Stimulated activated CD4-positive, alpha-beta T cell treated with anti-CD3 and anti-CD28 coated beads, TNF-alpha, amount 100 ng/mL, for 4 hours (primary cell): ENCODE measurements at places on chromosomes 12 and 14.

DNA sequence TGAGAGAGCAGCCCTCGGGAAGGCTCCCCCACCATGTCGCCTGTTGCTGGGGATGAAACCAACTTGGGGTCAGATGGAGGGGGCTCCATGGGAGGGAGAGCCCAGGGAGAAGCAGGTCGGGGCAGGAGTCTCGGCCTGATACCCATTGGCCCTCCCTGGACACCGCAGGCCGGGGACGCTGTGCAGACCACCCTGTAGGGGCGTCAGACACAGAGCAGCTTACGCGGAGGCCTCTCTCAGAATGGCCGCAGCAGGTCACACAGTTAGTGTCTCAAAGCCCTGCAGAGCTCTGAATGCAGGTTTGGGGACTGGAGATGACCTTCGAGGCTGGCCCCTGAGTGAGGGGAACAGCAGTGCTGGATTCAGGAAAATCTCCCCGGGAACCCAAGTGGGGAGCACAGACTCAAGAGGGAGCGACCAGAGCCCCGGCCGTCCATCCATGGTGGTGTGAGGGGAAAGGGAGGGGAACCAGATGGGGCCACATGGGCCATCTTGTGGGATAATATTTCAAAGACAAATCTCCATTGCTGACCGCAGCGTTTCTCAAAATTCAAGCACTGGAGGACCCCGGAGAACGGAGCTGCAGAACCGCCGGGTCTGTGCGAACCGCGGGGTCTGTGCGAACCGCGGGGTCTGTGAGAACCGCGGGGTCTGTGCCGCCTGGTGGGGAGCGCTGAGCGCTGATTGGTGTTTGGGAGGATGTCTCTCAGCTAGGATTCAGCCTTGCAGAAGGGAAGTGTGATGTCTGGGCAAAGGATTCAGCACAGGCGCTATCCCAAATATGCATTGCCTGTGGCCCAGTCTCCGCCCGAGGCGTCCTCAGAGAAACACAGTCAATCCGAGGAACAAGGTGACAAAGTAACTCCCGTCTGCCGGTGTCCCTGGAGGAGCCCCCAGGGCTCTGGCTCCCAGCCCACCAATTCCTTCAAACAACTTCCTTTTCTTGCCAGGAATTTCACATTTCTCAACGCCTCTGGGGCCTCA, 324.4 kb upstream of the RTL1 start:
- no peak for DNase-seq

DNA sequence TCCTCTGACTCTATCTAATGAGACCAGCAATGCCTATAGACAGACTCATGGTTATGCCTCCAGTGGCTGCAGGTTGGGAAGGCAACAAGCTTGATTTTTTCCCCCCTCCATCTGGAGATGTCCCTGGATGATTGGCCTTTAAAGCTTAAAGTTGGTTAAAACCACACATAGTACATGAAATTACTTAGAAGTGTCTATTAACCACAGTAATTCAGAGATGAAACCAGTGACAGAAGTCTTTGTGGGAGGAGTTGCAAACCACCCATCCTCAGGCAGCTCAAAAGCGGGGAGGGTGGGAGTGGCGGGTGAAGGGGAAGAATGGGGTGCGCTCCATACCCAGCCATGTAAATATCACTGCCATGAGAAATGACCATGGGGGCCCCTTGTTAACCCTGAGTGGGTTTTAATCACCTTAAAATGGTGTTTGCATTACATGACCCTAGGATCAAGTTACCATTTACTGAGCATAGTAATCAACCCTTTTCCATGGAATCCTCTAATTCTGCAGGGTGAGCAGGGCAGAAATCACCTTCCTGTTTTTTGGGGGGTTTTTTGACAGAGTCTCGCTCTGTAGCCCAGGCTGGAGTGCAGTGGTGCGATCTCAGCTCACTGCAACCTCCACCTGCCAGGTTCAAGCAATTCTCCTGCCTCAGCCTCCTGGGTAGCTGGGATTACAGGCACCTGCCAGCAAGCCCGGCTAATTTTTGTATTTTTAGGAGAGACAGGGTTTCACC, 133.5 kb downstream of the FOXN3 start:
- DNase-seq = no peak

DNA sequence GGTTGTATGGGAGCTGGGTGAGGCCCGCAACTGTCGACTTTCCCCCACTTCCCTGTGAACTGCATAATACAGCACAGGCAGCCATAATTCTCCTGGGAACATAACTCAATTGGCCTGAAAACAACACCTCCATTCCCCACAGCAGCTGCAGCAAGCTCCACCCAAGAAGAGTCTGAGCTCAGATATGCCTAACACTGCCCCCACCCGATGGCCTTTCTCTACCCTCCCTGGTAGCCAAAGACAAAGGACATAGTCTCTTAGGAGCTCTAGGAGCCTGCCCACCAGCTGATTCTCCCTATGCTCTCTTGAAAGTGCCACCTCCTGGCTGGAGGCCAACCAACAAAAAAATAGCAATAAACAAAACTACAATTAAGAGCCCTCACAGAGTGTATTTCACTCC, 542.7 kb upstream of the LMO3 start:
- DNase-seq = no peak

DNA sequence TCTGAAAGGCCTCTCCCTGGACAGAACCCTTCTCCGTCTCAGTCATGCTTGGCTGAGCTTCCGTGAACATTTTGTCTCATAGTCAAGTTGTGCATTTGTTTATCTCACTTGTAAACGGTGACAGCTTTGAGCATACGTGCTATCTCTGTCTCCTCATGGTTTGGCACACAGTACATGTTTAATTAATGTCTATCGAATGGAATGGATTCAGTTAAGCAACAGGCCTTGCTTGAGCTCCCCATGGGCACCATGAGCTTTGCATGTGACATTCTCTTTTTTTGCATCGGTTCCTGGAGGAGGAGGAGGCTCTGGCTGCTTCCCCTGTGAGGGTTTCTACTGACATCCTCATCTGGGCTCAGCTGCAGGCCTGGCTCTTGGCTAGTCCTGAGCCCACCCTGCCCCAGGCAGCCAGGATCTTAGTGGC, 80.0 kb downstream of the PRIMA1 start:
- no peak for DNase-seq

DNA sequence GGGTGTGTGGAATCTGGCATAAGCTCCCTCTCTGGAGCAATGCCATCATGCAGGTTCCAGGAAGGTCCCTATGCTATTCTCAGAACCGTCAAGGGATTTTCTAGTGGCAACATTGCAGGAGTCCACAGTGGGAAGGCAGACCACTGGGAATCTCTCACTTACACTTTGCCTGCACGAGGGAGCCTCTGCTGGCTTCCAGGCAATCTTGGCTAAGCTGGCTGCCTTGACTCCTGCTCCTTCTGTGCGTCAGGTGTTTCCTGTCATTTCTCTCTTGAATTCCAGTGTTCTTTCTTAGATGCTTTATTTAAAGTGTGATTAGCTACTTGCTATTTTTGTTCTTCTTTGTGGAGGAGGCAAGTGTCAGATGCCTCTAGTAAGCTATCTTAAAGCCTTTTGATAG, 414.0 kb upstream of the ATP2B1 start:
- no peak for DNase-seq

DNA sequence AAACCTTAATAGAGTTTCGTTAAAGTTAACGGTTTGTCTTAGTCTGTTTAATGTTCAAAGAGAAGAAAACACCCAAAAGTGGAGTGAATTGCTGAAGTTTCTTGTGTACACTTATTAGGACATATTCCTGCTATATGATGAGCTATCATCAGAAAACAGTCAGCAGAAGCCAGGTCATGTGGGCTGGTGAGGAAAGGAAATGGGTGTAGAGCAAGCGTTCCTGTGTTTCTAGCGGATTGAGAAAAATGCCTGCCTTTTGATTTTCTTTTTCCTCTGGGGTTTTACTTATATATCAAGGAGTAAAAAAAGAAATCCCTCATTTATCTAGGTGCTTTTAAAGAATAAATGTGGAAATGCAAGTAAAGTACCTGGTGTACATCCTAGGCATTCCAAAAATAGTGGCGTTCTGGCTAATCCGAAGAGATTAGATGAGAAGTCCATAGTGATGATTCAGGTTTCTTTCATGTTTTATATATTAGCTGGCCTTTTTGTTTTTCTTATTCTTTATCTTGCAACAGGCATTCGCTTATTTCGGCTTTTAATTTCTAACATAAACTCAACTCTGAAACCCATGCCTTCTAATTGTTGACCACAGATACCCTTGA, 50.7 kb downstream of the FLRT2 start:
- DNase-seq = no peak

GRCh38 chr12:19988459-19988873, 379.9 kb upstream of the PDE3A start:
- no peak for DNase-seq

DNA sequence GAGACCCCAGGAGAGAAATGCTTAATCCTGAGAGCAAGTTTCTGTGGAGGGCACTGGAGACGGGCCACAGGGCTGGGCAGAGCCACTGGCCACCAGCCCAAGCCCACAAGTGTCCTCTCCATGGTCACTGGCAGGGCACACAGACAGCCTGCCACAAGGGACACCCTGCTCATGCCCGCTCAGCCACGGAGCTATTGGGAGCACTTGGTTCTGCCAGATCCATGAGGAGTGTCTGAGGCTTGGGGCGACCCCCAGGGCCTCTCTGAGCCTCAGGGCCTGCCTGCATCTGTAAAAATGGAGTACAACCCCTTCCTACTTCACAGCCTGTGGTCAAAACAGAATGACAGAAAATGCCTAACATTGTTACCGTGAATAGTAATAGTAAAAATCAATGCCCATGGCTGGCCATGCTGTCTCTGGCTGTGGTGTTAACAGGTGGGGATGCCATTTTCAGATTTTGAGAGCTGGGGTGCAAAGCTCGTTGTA, 3.2 kb downstream of the PGF start:
- DNase-seq = no peak

DNA sequence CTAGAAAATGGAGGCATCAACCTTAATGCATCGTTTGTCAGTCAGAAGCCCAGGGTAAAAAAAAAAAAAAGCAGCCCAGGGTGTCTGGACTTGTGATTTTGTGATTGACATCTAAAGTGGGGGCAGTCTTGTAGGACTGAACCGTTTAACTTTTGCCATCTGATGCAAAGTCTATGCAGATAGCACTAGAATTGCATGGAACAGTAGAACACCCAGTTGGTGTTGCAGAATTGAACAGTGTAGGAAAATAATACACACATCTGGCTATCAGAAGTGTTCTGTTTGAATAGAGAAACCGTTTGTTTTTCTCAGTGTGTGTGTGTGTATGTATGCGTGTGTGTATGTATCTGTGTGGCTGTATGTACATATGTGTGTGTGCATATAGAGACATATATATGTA, 45.0 kb downstream of the SLCO1A2 start:
- no peak for DNase-seq

DNA sequence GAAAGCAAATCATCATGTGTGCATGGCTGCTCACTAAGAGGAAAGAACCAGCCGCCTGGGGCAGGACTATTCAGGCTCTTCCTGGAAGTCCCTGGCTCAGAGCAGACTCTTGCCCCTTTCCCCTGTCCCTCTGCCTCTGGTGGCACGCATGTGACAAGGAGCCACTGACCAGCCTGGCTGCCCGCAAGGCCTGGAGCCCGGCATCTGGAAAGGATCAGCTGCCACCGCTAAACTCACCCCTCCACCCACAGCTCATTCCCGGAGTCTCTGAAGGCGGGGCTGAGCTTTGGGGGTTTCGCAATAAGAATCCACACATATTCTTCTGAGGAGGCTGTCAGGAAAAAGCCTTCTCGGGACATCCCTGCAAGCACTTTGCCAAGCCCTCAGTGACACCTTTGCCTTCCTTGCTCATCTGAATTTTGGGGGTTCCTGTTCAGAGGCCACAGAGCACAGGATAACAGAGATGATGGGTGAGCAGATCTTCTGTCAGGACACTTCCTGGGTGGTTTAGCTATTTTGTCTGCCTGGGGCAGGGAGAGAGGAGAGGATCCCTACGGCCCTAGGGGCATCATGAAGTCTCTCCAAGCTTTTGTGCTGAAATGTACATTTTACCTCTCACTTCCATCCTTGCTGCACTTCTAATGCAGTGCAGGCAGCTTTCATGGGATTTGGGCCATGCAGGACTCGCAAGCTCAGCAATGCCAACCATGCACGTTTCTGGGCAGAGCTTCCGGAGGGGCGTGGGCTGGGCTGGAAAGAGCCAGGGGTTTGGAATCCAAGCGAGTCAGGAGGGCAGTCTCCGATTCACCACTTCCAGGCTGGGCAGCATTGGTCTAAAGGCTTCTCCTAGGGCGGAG, 124.8 kb upstream of the MAP1LC3B2 start:
- DNase-seq = no peak

DNA sequence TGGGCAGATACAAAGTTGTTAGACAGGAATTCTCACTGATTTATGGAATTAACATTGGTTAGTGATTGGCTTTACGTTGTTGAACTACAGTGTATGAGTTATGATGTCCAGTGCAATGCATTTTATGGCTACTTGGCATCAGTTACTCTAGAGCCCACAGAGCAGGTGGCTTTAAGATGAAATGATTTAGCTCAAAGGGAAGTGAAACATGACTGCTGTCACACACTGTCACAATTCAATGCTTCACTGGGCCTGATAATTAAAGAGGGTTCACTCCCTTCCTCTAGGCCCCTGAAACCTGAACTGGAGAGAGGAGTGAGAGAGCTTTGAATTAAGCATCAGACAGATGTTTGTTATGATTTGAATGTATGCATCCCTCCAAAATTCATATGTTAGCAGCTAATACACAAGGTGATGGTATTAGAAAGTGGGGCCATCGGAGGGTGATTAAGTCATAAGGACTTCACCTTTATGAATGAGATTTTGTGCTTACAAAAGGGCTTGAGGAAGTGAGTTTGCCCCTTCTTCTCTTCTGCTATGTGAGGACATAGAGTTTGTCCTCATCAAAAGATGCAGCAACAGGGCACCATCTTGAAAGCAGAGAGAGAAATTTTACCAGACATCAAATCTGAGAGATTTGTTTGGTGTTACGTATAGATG, 175.8 kb upstream of the GRIN2B start:
- DNase-seq = no peak

DNA sequence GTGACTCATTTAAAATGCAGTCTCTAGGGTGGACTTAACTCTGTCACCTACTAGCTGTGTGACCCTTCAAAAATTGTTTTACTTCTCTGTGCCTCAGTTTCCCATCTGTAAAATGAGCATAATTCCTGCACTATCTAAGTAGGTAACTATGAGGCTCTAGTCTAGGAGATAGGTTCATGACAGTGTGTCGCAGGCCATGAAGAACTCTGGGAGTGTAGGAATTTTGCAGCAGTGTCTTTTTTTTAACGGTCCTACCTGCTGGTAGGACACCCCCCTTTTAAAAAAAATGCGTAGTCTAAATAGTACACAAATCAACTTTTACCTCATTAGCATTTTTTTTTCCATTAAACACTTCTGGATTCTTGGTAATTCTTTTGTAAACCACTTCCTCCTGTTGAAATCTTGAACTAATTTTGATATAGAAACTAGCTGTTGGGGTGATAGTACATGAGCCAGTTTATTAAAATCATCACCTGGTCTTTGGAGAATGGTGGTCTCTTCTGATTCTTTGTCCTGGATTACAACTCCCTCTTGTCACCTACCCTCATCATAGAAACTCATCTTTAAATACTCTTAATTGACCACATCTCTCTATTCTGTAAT, 86.0 kb upstream of the SLC38A2 start:
- DNase-seq = no peak
